ENCODE measurements at places on chromosomes 1 and 21.
A peak's percentile ranks its signal among the peaks of the same experiment; 100 is the strongest.

GRCh38 chr21:34270411-34270810, 93.4 kb upstream of the KCNE2 start:
- no peak for DNase-seq

- no peak for DNase-seq
Measured at GRCh38 chr1:84634536-84635205, 55.6 kb downstream of the SSX2IP start.

DNA sequence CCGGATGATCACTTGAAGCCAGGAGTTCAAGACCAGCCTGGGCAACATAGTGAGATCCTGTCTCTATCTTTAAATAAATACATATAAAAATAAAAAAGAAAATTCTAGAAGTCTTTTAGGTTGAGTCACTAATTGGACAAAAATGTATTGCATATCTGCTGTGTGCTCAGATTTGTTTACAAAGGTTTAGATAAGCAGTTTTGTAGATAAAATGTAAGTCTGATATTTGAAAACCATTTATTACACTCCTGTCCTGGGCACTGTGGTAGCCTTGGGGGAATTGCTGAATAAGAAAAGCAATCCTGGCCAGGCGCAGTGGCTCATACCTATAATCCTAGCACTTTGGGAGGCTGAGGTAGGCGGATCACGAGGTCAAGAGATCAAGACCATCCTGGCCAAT, 11.6 kb downstream of the GMEB1 start:
- no peak for DNase-seq

DNA sequence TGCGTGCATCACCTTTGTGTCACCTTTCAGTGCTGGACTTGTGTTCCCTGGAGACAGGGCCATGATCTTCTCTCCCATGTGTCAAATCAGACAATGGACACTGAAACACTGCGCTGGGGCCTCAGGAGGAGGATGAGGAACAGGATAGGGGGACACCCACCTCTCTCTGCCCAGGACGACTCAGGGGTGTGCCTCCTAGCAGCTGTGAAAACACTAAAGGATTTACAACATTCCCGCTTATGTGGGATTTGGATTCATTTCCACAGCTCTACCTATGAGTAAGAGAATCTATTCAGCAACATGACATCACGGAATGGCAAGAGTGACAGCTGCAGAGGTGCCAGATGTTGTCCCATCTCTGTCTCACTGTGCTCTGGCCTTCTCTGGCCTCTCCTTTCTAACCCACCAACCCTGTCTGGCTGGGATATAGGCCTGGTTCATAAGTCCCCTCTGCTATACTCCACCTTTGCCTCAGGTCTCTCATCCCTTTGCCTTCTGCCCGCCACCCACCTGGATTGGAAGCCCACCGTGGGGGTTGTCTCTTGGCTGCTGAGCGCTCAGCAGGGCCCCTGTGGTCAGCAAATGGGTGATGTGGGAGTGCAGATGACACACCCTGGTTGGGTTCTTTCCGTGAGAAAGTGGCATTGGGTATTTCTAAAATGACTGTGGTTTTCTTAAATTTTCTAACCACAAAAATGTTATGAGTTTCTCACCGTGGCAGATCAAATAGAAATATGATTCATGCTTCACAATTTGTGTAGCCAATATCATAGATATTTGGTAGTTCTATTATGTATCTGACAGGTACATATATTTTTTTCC, 47.1 kb upstream of the TLR5 start:
- DNase-seq: no peak

DNA sequence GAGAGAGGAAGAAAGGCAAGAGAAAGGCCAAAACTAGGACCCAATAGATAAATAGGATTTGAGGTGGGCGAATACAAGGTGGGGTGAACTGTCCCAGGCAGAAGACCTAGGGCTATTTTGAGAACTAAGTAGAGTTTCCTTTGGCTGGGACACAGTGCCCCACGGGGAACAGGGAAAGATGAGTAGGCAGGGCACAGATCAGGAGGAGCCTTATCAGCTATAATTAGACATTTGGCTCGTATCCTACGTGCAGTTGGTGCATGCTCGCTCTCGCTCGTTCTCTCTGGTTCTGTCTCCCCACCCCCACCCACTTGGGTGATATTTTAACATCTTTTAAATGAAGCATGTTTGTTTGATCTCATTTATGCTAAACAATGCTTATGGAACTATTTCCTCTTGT, 235.0 kb upstream of the JUN start:
- DNase-seq: no peak

GRCh38 chr21:45991606-45992300, 10.2 kb downstream of the COL6A1 start:
- DNase-seq: no peak

GRCh38 chr1:41122851-41123518, 101.5 kb upstream of the SLFNL1 start:
- DNase-seq: peak; percentile 63

DNA sequence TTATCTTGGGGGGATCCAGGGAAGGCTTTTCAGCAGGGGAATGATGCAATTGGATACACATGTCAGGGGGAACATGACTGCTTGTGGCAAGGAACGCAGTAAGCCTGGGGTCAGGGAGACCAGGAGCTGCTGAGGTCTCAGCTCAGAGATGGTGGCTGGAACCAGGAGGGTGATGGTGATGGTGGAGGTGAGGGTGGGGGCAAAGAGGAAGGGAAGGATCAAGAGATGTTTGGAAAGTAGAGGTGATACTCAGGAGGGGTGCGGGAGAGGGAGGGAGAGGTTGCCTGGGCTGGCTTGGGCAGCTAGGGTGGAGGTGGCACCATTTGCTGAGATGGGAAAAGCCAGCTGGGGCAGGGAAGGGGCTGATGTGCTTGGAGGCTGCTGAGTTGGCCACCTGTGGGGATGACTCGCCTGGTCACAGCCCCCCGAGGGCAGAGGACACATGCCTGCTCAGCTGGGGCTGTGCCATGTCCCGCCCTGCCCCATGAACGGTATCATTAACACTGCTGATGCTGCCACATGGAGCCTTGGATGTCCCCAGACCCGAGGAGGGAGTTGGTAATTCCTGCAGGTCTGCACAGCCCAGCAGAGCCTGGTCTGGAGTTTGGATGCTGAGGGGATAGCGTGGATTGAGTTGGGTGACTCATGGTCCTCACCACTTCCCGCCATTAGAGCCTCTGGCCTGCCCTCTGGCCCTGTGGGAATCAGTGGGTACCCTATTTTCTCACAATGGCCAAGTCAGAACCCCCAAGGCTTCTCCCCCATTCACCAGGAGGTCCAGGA, 6.3 kb upstream of the PADI1 start:
- no peak for DNase-seq

- no peak for DNase-seq
Measured at GRCh38 chr1:204451352-204452124, 39.9 kb upstream of the PPP1R15B start.

DNA sequence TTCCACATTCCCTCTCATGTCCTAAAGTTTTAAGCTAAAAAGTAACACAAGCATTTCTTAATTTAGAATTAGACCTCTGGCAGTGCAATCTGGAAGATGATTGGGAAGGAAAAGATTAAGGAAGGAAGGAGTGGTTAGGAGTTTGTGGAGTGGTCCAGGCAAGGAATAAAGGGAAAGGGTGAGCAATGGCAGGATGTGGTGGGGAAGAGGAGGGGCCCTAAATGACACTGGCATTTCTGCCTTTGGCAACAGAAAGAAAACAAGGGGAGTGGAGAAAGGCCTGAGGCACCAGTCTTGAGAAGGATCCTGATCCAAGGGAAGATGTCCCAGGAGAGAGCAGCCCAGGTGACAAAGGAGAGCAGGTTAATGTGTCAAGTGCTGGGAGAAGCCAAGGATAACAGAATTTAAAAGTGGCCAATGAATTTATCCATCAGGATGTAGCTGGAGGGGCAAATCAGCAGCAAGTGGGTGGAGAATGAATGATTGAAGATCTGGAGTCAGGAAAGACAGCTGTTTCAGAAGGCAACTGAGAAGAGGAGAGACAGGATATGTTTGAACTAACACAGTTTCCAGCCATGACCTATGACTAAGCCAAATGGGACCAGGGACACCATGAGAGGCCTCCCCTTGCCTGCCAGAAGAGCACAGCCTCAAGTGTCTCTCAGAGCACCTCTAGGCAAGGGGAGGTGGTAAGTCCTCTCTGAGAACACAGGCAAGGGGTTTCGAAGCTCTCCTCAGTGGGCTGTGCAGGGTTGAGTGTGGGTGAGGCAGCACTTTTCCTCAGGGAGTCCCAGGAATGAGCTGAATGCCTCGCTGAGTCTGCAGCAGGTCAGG, 20.9 kb upstream of the LY9 start:
- no peak for DNase-seq

GRCh38 chr21:44335266-44336059, 3.7 kb downstream of the CFAP410 start:
- DNase-seq: no peak

GRCh38 chr1:209673631-209674417, 1.4 kb upstream of the G0S2 start:
- DNase-seq: no peak

DNA sequence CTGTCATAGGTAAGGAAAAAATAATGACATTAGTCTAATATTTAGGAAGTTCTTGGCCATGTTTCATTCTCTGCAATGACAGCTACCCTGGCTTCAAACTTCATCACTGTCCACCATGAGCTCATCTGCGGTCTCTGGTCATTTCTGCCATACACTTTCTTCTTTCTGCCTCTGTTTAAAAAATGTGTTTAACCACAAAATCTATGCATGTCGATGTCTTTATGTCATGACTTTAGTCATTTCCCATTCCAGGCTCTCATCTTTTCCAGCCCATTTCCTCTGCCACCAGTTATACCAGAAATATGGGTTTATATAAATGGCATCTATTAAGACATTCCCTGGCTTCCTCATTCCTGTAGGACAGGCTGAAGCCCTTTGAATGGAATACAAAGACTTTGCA, 68.5 kb upstream of the DUSP10 start:
- no peak for DNase-seq

DNA sequence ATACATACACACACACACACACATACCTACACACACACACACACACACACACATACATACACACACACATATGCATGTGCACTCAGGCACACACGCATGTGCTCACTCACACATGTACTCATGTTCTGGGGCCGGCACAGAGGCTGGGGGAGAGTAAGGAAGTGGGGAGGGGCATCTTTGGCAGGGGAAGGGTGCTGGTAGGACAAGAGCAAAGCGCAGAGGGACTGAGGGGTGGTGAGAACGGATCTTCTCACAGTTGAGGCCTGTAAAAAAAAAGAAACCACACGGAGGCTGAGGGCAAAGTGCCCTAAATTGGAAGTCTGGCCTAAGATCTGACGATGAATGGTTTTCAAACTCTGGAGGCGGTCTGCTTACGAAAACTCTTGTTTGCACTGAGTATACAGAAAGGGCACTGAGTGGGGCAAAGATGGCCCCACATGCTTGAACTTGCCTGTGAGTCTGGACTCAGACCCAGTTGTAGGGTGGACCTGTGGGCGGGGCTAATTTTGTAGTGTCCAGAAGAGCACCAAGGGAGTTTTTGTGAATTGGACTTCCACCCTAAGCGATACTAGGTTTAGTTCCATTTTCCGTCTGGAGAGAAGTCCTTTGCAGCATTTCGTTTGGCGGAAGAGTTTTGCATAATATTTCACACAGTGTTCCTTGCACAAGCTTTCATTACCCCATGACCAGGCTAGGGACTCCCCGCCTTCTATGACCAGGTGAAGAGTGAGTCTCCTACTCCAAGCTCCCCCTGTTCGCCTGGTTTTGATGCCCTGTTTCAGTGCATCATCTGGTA, 79.3 kb upstream of the LYST start:
- no peak for DNase-seq

DNA sequence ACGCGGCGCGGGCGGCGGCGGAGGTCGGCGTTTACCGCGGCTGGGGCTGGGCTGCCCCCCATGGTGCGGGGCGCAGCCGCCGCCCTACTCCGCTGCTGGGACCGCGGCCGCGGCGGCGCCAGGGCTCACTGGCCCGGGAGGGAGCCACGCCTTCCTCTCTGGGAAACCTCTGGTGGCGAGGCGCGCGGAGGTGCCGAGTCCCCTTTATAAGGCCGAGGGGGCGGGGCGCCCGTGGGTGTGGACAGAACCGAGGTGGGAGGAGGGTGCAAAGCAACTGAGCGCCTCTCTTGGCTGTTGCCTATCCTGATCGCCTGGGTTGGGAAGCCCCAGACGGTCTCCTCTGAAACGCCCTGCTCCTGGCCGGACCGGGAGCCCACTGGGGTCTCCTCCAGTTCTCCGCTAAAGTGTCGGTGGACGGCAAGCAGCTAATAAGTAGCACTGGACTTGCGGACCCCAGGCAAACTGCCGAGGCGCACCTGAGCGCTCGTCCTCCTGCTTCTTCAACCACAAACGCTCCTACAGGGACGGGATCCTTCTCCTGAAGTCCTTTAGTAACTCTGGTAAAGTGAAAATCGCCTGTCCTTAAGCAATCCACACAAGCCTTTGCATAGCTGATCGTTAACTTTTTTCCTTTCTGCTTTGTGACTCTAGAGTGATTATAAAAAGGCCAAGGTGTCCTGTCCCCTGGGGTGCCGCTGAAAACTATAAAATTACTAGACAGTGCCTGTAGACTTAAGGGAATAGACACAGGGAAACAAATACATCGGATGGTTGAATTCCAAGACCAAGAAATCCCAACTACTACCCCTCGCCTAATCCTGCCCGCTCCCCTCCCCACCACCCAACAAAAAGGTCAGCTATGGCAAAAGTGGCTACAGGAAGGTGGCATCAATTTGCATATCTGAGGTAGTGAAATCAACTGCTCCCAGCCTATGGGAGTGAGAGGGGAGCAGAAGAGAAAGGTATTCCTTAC, at the start of gene PTGER3:
TSS of gene PTGER3 (minus strand) at position 182 of the 973 bp plus-strand sequence. CDS start 239 bp downstream, outside the sequence.
- DNase-seq: peak; percentile 28

- DNase-seq: peak; percentile 89
Measured at GRCh38 chr1:31760471-31761470, 3.4 kb downstream of the ADGRB2 start.

DNA sequence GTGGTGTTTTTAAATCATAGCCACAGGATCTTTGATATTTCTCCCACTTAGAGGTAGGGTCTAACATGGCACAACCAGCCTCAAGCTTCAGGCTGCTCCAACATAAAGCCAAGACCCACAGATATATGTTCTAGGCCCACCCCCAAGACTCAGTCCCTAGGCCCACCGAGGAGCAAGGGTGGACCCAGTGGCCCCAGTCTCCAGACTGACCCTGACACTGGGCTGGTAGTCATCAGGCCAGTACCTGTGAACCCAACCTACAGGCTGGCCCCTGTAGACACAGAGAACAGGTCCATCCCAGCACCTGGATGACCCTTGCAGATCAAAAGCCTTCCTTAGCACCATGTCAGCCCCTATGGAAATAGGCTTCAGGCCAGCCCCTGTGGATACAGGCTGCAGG, 60.5 kb downstream of the NEGR1 start:
- DNase-seq: no peak

- DNase-seq: peak; percentile 67
Measured at GRCh38 chr1:201245082-201245481, 38.2 kb upstream of the PKP1 start.

- no peak for DNase-seq
Measured at GRCh38 chr1:224525411-224526040, 90.6 kb upstream of the CNIH3 start.

- no peak for DNase-seq
Measured at GRCh38 chr1:196667131-196667530, 15.3 kb downstream of the CFH start.

- no peak for DNase-seq
Measured at GRCh38 chr1:235124665-235125064, 4.0 kb downstream of the TOMM20 start.
